ENCODE measurements at places on chromosomes 2 and 18.

DNA sequence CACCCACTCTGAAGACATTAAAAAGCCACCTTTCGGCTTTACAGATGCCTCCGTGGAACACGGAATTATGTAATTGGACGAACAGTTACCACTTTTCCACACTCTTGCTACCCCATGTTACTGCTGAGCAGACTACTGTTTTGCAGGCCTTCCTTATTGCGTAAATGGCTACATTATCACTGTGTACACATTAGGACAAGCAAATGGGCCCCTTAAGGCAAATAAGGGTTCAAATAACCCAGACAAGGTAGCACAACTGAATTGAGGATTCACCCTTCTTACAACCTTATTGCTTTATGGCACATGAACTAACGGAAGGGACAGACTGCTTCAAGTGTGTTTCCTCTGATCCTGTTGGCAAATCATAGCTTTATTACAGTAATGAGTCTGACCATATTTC is 832.2 kb upstream of the FANCL start:
- DNase-seq = no peak

- no peak for DNase-seq
Measured at GRCh38 chr2:227855440-227855839, 16.0 kb upstream of the DAW1 start.

DNA sequence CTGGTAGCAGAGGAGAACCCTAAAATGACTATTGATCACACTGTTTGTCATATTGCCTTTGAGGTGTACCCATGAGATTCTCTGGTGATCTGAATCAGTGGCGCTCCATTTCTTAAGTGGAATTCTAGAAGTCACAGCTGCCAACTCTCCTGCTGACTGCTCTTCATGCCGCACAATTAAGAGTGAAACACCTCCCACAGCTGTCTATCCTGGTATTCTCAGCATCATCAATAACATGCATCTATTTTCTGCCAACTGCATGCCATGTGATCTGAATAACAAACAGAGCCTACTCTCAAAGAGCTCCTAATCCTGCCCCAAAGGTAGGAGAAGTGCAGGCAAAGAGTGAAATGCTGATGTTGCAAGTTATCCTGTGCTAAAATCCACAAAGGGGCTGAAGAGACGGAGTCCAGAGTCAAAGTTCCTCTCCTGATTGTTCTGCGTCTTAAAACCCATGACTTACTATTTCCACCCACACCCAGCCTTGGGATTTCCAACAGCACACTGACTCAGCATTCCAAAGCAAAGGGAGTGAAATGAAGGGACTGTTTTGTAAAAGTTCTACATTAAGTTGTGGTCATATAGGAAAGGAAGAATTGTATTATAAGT is 13.7 kb upstream of the DAPL1 start:
- no peak for DNase-seq

- no peak for DNase-seq
Measured at GRCh38 chr2:188979187-188980114, 5.3 kb downstream of the COL3A1 start.

GRCh38 chr2:8118940-8119781 is 562.7 kb upstream of the ID2 start:
- DNase-seq = no peak

DNA sequence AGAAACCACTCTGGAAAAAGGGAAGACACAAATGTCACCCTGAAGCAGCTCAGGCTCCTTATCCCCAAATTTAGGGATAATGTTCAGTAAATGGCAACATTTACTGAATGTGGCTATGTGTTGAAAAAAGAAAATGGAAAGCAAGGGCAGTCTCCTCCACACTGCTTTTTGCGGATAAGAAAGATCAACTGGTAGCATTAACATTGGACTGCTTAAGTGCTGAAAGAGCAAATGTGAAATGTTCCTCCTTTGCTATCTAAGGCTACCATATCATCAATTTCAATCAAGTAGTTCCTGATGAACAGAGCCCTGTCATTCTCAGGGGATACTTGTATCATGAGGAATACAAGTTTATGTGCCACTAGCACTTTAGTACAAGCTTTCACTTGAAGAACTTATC is 12.5 kb downstream of the FBXO11 start:
- no peak for DNase-seq

DNA sequence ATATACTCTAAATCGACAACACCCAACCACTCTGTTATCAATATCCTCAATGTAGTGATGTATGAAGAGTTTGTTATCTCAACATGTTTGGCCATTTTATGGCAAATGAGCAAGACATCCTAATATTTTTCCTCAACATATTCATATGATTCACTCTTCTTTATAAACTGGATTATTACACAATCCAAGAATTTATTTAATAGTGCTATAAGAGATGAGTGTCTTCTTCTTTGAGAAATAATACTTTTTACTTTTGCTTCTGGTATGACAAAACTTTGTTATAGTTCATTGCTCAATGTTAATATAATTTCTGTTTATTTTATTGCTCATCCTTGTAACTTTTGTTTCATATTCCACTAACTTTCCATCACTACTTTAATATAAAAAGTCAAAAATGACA is 44.3 kb downstream of the SCN9A start:
- DNase-seq = no peak

All from activated CD4-positive, alpha-beta T cell treated with anti-CD3 and anti-CD28 coated beads for 48 hours (primary cell).